Mesothelial cell of epicardium (in vitro differentiated cells): ENCODE measurements at places on chromosomes 2 and 18. TPM values are rescaled to one million over a fixed set of nuclear protein-coding genes. Genes with fewer than 3 reads are reported as not detected.

DNA sequence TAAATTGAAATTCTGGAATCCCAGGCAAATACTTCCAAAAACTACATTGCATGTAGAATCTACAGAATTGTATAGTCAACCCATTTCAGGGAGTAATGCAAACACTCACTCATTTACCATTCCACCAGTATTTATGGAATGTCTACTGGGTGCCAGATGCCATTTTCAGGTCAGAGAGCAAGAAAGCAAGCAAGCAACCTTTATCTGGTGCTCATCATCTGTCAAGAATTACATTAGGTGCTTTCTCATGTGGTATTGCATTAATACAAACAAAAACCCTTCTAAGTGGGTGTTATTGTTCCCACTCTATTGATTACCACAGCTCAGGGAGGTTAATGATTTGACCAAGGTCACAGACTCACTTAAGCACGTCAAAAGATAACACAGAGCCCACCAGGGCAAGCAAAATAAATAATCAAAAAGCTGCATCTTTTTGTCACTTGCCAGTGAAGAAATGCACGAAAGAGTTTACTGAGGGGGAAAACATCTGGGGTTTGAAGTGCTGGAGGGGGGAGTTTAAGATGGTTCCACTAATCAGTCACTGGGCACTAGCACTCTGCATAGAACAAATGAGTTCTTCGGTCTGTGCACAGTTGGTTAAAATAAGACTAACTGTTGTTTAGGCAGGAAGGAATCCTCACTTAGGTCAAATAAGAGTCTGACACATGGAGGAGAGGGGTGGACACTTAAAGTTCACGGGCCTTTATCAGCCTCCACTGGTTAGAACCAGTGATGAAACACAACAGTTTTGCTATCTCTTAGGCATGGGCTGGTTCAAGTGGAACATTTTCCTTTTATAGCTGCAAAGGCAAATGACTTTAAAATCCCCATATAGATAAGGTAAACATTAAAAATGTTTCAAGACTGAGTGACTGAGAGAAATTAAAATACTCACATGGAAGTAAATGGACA is 208.8 kb downstream of the CDH2 start:
- DNase-seq: no peak

LDLRAD4 gene
- total RNA-seq: 26.2 to 29.7 TPM (median 29.2 TPM) in 3 replicates

POTEC gene
- total RNA-seq: not detected in 3 replicates

ALPP gene
- total RNA-seq: not detected in 3 replicates

LYG1 gene
- total RNA-seq: 1.9 to 2.2 TPM (median 2.1 TPM) in 3 replicates

SCN2A gene
- 1.9 to 2.9 TPM (median 2.5 TPM) in 3 replicates for total RNA-seq

DNA sequence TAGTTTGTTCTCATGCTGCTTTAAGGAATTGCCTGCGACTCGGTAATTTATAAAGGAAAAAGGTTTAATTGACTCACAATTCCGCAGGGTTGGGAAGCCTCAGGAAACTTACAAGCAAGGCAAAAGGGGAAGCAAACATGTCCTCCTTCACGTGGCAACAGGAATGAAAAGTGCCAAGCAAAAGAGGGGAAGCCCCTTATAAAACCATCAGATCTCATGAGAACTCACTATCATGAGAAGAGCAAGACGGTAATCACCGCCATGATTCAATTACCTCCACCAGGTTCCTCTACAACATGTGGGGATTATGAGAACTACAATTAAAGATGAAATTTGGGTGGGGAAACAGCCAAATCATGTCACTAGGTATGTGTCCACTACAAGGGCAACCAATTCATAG is 53.9 kb downstream of the MAP4K3 start:
- no peak for DNase-seq

SH3RF3 gene
- 2.5 to 2.8 TPM (median 2.7 TPM) in 3 replicates for total RNA-seq

DNA sequence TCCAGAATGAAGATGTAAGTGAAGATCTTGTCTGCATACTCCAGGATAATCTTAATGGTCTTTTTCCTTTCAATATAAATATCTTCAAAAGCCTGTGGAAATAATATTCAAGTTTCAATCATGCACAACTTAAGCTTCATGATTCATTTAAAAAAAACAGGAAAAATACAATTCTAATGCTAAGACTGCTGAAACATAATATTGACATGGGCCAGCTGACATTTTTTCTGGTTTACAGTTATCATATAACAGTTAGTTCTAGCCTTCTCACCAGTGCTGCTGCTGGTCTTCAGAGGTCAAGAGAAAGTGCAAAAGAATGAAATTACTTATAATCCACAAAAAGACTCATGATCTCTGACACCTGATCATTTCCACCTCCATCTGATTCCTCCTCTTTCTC is 110.4 kb upstream of the SCN1A start:
- no peak for DNase-seq

GRCh38 chr2:227865291-227865690 is 6.1 kb upstream of the DAW1 start:
- DNase-seq: no peak

DNA sequence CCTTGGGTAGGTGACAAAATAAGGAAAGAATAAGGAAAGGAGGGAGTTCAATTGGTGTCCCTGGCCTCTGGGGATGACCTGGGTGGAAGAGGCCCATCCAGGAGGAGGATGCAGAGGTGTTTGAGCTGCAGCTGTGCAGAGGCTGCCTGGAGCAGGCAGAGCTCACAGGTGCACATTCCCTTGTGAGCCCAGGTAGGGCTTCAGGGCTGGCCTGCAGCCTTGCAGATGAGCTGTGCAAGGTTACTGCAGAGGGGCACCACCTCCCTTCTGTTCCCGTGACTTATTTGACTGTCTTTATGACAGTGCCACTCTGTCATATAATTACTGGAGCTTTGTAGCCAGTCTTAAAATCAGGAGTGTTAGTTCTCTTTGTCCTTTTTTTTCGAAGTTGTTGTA is 263.2 kb upstream of the HS6ST1 start:
- no peak for DNase-seq

DNA sequence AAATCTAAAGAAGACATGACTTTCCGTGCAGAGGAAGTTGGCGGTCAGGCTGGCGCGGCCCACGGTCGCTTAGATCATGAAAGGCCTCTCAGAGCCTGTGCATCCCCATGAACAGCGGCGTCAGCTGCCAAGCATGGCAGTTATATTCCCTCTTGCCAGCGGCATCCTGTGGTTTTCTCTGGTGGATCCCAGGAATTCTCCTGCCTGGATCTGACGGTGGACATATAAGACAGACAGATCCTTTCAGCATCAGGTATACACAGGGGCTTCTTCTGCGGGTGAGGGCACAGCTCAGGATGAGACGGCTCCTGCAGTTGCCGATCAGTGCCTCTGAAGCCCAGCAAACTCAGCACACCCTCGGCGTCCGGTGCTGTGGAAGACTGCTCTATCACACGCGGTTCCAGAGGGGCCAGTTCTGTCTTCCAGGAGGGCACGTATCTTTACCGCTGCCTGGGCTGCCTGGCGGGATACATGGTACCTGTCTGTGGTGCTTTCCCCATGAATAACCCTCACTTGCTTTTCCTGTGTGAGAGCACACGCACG is 157.8 kb downstream of the LDLRAD4 start:
- no peak for DNase-seq

DNA sequence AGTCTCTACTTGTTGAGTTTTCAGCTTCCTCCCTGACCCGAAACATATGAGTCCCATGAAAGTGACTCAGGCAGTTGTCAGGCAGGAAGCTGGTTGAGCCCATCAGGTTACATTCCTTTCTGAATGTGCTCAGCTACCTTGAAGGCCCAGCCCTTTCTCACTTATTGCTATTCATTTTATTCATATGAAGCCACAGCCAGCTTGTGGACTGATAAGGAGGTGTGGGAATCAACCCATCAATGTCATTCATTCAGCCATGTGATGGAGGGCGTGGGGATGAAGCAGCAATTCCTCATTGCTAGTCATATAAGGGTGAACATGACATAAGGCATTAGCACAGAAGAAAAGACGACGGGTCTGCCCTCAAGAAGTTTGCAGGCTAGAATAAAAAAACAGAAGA is 5.3 kb upstream of the VPS4B start:
- no peak for DNase-seq

- no peak for DNase-seq
These were observed 34.1 kb downstream of the ZNF407 start for GRCh38 chr18:74631623-74632350.

- no peak for DNase-seq
These were observed 40.7 kb downstream of the INPP4A start for GRCh38 chr2:98485453-98485755.

GCFC2 gene
- 32.0 to 35.7 TPM (median 34.6 TPM) in 3 replicates for total RNA-seq

GRCh38 chr2:129001926-129002325 is 683.3 kb upstream of the HS6ST1 start:
- DNase-seq: no peak

MCEE gene
- 17.0 to 17.8 TPM (median 17.4 TPM) in 3 replicates for total RNA-seq

DNA sequence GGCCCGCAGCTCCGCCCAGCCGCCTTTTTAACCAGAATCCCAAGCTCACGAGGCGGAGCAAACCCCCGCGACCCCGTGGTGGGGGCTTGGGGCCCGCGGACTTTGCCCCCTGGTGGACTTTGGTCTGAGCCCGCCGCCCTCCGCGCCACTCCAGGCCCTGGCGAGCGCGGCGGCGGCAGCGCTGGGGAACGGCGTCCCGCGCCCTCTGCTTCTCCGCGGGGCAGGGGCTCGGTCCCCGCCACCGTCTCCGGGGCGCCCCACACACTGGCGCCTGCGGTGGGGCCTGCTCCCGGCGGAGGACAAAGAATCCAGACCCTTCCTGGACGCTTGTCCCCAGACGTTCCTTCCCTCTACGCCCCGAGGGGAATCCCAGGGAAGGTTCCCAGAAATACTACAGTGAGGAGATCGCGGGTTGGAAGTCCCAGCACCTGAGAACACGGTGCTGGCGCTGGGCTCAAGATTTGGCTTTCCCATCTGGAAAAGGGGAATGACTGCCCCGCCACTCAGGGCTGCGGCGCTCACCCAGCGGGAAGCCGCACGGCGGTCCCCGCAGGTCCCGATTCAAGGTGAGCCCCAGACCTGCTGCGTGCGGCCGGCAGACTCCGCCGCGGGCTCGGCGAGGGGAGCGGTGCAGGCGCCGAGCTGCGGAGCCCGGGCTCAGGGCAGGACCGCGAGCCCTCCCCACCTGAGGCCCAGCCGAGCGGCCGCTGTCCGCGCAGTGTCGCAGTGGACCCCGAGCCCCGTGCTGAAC is at the start of gene HAAO:
HAAO (minus strand) TSS at position 1 of the 751 bp plus-strand sequence. CDS start 47 bp downstream, outside the sequence.
- DNase-seq: no peak

VWC2L gene
- not detected in 3 replicates for total RNA-seq

KYNU gene
- total RNA-seq: 0.09 to 0.23 TPM (median 0.20 TPM) in 3 replicates

CCDC74A gene
- 9.6 to 11.0 TPM (median 10.9 TPM) in 3 replicates for total RNA-seq

DNA sequence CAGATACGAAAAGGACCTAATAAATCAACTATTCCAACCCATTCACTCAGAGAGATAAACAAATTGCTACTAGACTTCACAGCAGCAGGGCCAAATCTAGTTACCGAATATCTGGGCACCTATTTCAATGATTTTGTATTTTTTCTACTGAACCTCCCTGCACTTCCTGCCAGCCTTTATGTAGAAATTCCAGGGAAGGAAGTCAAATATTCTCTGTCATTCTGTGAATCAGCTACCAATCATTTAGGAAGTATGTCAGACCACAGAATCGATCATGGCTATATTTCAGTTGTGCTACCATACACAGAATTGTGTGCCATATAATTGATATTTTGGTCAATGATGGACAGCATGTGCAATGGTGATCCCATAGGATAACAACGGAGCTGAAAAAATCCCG is 109.6 kb upstream of the SPOPL start:
- DNase-seq: no peak

DNA sequence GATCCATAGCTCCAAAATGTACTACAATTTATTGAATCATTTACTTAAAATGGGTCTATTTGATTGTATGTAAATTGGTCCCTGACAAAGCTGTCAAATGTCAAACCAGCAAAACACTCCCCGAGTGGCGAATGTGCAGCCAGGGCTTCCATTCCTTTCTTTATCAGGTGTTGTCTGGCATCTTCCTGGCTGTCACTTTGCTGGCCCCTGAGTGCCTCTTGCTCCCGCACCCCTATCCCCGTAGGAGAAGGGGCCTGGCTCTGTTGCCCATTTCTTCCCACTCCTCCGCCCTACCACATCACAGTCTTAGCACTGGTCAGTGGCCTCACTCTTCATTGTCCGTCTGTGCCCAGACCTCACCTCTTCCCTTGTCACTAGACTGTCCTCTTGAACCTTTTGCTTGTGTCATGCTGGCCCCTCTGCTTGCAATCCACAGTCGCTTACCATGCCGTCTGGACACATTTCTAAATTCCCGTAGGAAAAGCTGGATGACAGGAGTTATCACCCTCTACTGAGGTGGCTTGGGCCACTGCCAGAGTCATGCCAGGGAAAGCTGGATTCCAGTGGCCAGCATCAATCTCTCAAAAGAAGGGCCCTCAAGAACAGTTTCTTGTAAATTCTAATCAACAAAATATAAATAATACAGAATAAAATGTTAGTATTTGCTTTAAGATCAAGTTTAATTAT is 15.4 kb downstream of the UBE2F start:
- DNase-seq: no peak

DNA sequence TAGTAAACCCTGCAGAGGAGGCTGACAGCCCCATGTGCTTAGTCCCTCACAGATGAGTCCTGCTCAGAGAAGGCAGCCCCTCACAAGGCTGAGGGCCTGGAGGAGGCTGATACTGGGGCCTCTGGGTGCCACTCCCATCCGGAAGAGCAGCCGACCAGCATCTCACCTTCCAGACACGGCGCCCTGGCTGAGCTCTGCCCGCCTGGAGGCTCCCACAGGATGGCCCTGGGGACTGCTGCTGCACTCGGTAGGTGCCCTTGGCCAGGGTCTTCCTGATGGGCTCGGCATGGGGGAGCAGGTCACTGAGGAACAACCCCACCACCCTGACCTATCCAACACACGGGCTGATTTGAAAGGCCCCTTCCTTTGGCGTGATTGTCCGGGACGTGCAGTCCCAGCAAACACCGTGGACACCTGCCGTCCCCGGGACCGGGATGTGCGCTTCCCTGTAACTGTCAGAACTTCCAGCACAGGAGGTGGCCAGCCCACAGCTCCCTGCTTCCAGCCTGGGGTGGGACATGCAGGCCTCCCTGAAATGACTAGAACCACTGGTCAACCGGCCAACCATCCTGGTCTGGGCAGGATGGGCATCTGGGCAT is 38.6 kb downstream of the MLPH start:
- DNase-seq: no peak

DNA sequence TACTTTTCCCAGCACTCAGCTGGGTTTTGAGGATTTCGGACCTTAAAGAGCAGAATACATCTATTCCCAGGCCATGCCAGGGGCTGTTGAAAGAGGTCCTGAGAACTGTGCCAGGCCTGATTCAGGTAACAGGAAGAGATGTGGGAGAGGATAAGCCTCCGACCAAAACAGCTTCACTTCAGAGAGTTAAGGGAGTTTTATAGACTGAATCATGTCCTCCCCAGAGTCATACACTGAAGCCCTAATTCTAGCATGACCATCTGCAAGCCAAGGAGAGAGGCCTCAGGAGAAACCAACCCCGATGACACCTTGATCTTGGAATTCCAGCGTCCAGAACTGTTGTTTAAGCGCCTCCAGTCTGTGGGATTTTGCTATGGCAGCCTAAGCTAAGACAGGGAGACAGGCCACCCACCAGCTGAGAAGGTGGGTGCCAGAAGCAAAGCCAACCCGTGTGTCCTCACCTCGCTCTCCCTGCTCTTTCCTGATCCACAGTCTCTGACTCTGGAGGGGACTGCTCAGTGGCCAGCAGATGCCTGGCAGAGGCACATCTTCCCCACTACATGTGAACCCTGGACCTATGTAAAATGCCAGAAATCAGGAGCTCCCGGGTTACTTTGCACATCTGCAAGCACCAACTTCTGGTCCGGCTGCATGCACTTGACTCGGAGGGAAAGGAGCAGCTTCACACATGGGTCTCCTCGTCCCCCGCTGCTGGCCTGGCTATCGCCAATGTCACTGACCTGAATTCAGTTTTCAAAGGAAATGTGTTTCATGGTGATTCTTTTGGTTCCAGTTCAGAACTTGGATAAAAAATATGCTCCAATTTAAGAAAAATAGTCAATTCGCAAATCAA is 116.8 kb upstream of the EPC2 start:
- DNase-seq: no peak
